ENCODE measurements at places on chromosomes 7 and 10.

- DNase-seq, result no peak
These were observed 160.6 kb upstream of the AOAH start for GRCh38 chr7:36884910-36885309.

GRCh38 chr7:23472956-23473843 is 2.9 kb upstream of the IGF2BP3 start:
- no peak for DNase-seq

GRCh38 chr10:12191715-12192114 is 4.0 kb downstream of the NUDT5 start:
- DNase-seq, result no peak

DNA sequence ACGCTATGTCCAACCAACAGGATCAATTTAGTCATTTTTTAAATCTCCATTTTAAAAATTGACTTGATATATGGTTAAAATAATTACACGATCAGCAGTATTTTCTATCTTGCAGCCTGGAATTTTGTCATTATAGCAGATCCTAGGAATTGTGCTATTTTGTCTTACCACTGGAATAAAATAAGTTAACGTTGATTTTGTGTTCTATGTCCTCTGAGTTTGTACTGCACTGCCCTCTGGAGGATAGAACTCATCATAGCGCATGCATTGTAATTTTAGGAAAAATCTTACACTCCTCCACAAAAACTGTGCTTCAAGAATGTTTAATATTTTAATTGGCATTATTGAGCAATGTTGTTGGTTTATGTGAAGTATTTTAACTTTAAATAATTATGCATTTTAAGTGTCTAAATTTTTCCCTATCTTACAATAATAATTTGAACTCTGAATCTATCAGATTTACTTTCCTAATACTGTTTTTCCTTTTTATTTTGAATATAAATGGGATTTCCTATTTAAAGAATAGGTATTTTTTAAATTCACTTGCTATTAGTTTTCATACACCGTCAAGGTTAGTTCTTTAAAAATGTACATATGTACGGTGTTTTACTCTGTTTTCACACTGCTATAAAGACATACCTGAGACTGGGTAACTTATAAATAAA is 220.1 kb downstream of the PPP1R3A start:
- no peak for DNase-seq

Data from NCI-H187 treated with DMSO at 0.1 percent for 48 hours (cell line).